ENCODE measurements at places on chromosomes 12 and 14. TPM values are rescaled to one million over a fixed set of nuclear protein-coding genes. Genes with fewer than 3 reads are reported as not detected.

Gene ARHGEF25
- 11.5 TPM for total RNA-seq

- no peak overlapping the region for H3K27ac ChIP-seq
- H3K4me3 ChIP-seq, result no peak overlapping the region
- H3K4me1 ChIP-seq, result no peaks in the 10 kb centered on the region
These were observed 438.7 kb downstream of the LRFN5 start for GRCh38 chr14:42045383-42045782.

- H3K4me1 ChIP-seq, result peaks cover 12% of the 10 kb centered on the region
- no peak overlapping the region for H3K4me3 ChIP-seq
- no peaks in the 10 kb centered on the region for H3K27me3 ChIP-seq
These were observed 15.2 kb downstream of the ARL6IP4 start for GRCh38 chr12:122995503-122996187.

Gene HOXC12
- total RNA-seq, result not detected

DNA sequence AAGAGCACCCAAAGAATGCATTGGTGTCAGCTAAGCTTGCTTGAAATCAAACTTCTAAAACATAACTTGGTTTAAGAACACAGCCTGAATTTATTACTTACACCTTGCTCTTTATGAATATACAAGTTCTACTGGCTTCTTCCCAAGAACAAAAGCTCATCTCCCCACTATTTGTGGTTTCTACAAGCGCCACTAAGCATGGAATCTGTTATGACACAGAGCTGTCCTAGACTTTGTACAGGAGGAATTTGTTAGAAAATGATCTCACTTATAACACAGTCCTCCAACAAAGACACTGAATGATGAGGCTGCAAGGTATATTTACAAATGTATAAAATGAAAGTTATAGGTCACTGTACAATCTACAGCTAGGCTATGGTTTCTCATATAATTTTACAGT lies 452.1 kb downstream of the BCAT1 start:
- H3K27ac ChIP-seq, result no peak overlapping the region
- no peak overlapping the region for H3K4me3 ChIP-seq
- peaks cover 7% of the 10 kb centered on the region for H3K4me1 ChIP-seq
- DNase-seq, result no peak

GRCh38 chr12:52203079-52203921 lies 11.5 kb upstream of the KRT80 start:
- DNase-seq, result peak; percentile 63
- no peak overlapping the region for H3K27ac ChIP-seq
- no peak overlapping the region for H3K4me3 ChIP-seq
- no peaks in the 10 kb centered on the region for H3K36me3 ChIP-seq
- H3K27me3 ChIP-seq, result peaks cover 10% of the 10 kb centered on the region

Gene ASCL1
- total RNA-seq, result not detected

DNA sequence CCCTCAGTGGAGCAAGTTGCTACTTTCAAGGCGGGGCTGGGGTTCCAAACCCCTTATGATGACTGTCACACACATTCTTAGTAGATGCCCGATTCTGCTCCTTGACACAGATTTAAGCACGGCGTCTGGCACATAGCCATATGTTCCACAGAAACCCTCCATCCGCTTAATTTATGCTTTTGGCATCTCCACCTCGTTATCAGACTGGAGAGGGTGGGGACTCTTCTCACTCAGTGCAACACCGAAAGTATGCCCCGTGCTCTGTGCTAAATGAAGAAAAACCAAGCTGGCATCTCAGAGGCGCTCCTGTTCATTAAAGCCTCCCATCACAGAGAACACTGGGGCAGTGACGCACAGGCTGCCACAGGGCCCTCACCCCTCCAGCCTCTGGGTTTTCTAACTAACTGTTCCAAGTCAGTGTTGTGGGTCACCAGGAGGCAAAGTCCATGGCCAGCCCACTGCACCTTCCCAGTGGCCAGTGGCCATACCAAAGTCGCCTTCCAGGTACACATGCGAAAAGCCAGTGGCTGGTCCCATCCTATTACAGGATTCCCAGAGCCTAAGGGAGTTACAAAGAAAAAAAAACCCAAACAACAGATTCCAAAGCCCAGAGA lies 27.3 kb downstream of the CCDC88C start:
- H3K27me3 ChIP-seq, result no peaks in the 10 kb centered on the region
- no peak overlapping the region for H3K4me3 ChIP-seq
- H3K27ac ChIP-seq, result no peak overlapping the region

Gene TTC9
- 0.13 TPM for total RNA-seq

GRCh38 chr12:104095289-104095688 lies 31.0 kb downstream of the HCFC2 start:
- no peaks in the 10 kb centered on the region for H3K36me3 ChIP-seq
- H3K27me3 ChIP-seq, result no peaks in the 10 kb centered on the region
- no peaks in the 10 kb centered on the region for H3K4me1 ChIP-seq
- no peak for DNase-seq

Gene RFC5
- 66.2 TPM for total RNA-seq

DNA sequence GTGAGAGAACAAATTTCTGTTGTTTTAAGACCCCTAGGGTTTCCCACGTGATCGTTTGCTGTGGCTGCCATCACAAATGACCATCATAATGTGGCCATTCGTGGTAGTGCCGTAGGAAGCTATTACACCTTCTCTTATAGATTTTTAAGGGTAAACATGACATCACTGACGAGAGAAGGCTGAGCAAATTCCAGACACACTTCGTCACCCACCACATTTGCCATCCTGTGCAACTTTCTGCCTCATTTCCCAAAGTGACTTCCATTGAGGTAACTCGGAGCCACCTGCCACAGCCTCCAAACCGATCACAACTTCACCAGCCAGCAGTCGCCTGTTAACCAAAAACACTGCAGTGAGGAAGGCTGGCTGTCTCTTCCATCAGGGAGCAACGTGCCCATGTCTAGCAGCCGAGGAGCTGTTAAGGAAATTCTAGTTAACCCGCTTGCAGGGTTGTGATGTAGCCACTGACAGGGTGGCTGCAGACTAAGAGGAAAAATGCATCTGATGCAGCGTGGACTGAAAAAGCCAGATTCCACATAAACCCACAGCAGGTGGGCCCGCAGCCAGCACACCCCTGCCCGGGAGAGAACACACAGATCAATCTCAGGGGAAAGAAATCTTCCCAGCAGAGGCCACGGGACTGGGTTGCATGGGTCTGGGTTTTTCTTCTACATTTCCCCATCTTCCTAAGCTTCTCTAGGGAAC lies 44.6 kb downstream of the CCDC85C start:
- H3K4me3 ChIP-seq, result no peak overlapping the region
- peaks cover 90% of the 10 kb centered on the region for H3K4me1 ChIP-seq
- H3K27me3 ChIP-seq, result no peaks in the 10 kb centered on the region
- H3K27ac ChIP-seq, result peak overlapping the region; percentile 19
- no peak for DNase-seq

- peaks cover 8% of the 10 kb centered on the region for H3K4me1 ChIP-seq
- H3K4me3 ChIP-seq, result no peak overlapping the region
- peaks cover 11% of the 10 kb centered on the region for H3K36me3 ChIP-seq
- no peak overlapping the region for H3K27ac ChIP-seq
- DNase-seq, result no peak
- no peaks in the 10 kb centered on the region for H3K27me3 ChIP-seq
These were observed 9.0 kb downstream of the MLXIP start for GRCh38 chr12:122087431-122088178.

- no peaks in the 10 kb centered on the region for H3K36me3 ChIP-seq
- H3K27me3 ChIP-seq, result no peaks in the 10 kb centered on the region
- H3K4me3 ChIP-seq, result no peak overlapping the region
- no peak for DNase-seq
- no peak overlapping the region for H3K27ac ChIP-seq
- no peaks in the 10 kb centered on the region for H3K4me1 ChIP-seq
These were observed 119.3 kb downstream of the LMNTD1 start for GRCh38 chr12:25433581-25434325.

GRCh38 chr14:80844872-80845271 lies 96.7 kb downstream of the CEP128 start:
- no peaks in the 10 kb centered on the region for H3K4me1 ChIP-seq
- H3K4me3 ChIP-seq, result no peak overlapping the region
- H3K27ac ChIP-seq, result no peak overlapping the region

Gene IFNG-AS1
- total RNA-seq, result not detected

Gene CLEC14A
- total RNA-seq, result not detected

- no peak overlapping the region for H3K27ac ChIP-seq
- H3K4me1 ChIP-seq, result peaks cover 33% of the 10 kb centered on the region
- no peaks in the 10 kb centered on the region for H3K36me3 ChIP-seq
- DNase-seq, result no peak
- H3K4me3 ChIP-seq, result no peak overlapping the region
These were observed 19.9 kb downstream of the CDKN1B start for GRCh38 chr12:12736759-12737676.

DNA sequence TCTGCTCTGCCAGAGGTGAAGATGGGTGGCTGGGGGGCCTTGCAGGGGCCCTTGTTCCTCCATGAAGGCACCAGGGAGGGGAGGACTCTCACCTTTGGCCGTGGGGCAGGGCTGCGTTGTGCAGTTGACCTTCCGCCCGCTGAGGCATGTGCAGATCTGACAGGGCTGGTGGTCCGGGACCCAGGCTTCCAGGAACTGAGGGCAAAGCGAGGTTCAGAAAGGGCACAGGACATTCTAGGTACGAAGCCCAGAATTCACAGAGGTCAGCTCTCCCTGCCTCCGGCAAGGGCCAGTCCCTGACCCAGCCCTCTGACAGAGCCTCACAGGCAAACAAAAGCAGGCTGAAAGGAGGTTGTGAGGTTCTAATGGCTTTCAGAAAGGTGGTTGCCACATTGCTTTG lies 40.4 kb upstream of the ANO2 start:
- no peaks in the 10 kb centered on the region for H3K36me3 ChIP-seq
- no peak for DNase-seq
- peaks cover 13% of the 10 kb centered on the region for H3K4me1 ChIP-seq

Gene ACSM4
- not detected for total RNA-seq

GRCh38 chr12:113082486-113083148 lies 26.1 kb downstream of the DTX1 start:
- no peaks in the 10 kb centered on the region for H3K36me3 ChIP-seq
- H3K27me3 ChIP-seq, result no peaks in the 10 kb centered on the region
- no peak overlapping the region for H3K27ac ChIP-seq
- no peak for DNase-seq
- H3K4me3 ChIP-seq, result no peak overlapping the region
- H3K4me1 ChIP-seq, result peaks cover 17% of the 10 kb centered on the region

- no peak overlapping the region for H3K4me3 ChIP-seq
- H3K27ac ChIP-seq, result peak overlapping the region; percentile 56
- peak; percentile 85 for DNase-seq
- H3K27me3 ChIP-seq, result no peaks in the 10 kb centered on the region
- peaks cover 10% of the 10 kb centered on the region for H3K36me3 ChIP-seq
- H3K4me1 ChIP-seq, result peaks cover 25% of the 10 kb centered on the region
These were observed 4.3 kb downstream of the PARP2 start for GRCh38 chr14:20347747-20348146.

DNA sequence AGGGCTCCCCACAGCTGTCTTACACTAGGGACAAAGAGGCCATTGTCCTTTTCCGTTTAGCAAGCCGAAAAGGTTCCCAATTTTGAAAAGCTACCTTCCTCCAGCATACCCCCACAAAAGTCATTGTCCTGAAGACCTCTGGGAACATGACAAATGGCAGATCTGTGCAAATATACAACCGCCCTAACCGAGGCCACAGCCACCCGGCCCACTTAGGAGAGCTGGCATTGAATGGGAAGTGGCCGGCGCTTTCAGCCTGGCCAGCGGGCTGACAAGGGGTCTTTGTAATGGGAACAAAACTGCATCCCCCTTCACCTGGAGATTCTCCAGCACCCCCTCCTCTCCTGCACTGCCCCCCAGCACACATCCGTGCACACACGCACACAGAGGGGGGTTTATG lies 48.1 kb upstream of the VASH1 start:
- H3K4me3 ChIP-seq, result no peak overlapping the region
- no peak overlapping the region for H3K27ac ChIP-seq
- H3K4me1 ChIP-seq, result no peaks in the 10 kb centered on the region
- H3K36me3 ChIP-seq, result no peaks in the 10 kb centered on the region
- peaks cover 4% of the 10 kb centered on the region for H3K27me3 ChIP-seq

Gene MYO1A
- total RNA-seq, result 5.3 TPM

- H3K27me3 ChIP-seq, result no peaks in the 10 kb centered on the region
- H3K4me1 ChIP-seq, result peaks cover 6% of the 10 kb centered on the region
- peak overlapping the region; percentile 2 for H3K4me3 ChIP-seq
- peak; percentile 98 for DNase-seq
- H3K27ac ChIP-seq, result no peak overlapping the region
These were observed 44.8 kb upstream of the GZMB start for GRCh38 chr14:24678801-24679247.

- no peak overlapping the region for H3K4me3 ChIP-seq
- H3K27ac ChIP-seq, result no peak overlapping the region
- DNase-seq, result no peak
- H3K36me3 ChIP-seq, result no peaks in the 10 kb centered on the region
- H3K4me1 ChIP-seq, result no peaks in the 10 kb centered on the region
- H3K27me3 ChIP-seq, result no peaks in the 10 kb centered on the region
These were observed 158.5 kb downstream of the FOXA1 start for GRCh38 chr14:37436519-37436918.

Gene CDKN3
- total RNA-seq, result 88.9 TPM

Gene ACSS3
- 86.3 TPM for total RNA-seq

Gene RABGGTA
- total RNA-seq, result 31.2 TPM

GRCh38 chr14:33930439-33930838 lies 20.4 kb downstream of the EGLN3 start:
- H3K27me3 ChIP-seq, result no peaks in the 10 kb centered on the region
- no peak overlapping the region for H3K27ac ChIP-seq
- H3K36me3 ChIP-seq, result no peaks in the 10 kb centered on the region
- H3K4me1 ChIP-seq, result peaks cover 8% of the 10 kb centered on the region
- no peak for DNase-seq
- no peak overlapping the region for H3K4me3 ChIP-seq

- no peak overlapping the region for H3K27ac ChIP-seq
- H3K36me3 ChIP-seq, result no peaks in the 10 kb centered on the region
- H3K4me1 ChIP-seq, result no peaks in the 10 kb centered on the region
- H3K27me3 ChIP-seq, result peaks cover 2% of the 10 kb centered on the region
These were observed 36.9 kb upstream of the PRMT8 start for GRCh38 chr12:3453990-3454680.

- H3K36me3 ChIP-seq, result no peaks in the 10 kb centered on the region
- no peak overlapping the region for H3K4me3 ChIP-seq
- H3K27me3 ChIP-seq, result no peaks in the 10 kb centered on the region
- no peaks in the 10 kb centered on the region for H3K4me1 ChIP-seq
These were observed 39.8 kb downstream of the IFNG start for GRCh38 chr12:68119724-68120211.

DNA sequence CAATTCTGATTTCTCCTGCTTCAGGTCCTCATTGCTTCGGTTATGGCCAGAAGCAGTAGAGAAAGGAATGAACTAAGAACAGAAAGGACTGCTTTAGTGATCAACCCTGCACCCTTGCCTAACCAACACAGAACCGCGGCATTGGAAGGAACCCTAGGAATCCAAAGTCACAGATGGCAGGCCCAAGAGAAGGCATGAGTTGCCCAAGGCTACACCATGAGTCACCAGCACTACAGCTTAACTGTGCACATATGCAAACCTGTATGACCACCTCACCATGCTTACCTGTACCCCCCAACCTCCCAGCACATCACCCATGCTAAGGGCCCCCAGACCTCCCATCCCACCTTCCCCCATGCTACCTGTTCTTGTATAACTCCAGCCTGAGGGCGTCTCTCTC lies 25.9 kb upstream of the BLTP3B start:
- peaks cover 4% of the 10 kb centered on the region for H3K36me3 ChIP-seq
- H3K4me3 ChIP-seq, result no peak overlapping the region
- no peak for DNase-seq
- no peaks in the 10 kb centered on the region for H3K27me3 ChIP-seq

Gene IL22
- total RNA-seq, result not detected

Measured in HepG2 (cell line).